Stomach (tissue), 19 donors: ENCODE measurements at places on chromosomes 5 and 9. TPM values are rescaled to one million over a fixed set of nuclear protein-coding genes. Genes with fewer than 3 reads are reported as not detected.

Gene SLC45A2
- not detected for total RNA-seq

Gene PCDHA13
- total RNA-seq, result not detected

Gene PLPP7
- total RNA-seq, result not detected

Gene KIF4B
- total RNA-seq, result not detected

Gene CDX1
- 472 TPM for total RNA-seq

Gene SPATA6L
- 8.8 TPM for total RNA-seq

Gene ECSCR
- not detected for total RNA-seq

Gene LCN1
- total RNA-seq, result not detected

DNA sequence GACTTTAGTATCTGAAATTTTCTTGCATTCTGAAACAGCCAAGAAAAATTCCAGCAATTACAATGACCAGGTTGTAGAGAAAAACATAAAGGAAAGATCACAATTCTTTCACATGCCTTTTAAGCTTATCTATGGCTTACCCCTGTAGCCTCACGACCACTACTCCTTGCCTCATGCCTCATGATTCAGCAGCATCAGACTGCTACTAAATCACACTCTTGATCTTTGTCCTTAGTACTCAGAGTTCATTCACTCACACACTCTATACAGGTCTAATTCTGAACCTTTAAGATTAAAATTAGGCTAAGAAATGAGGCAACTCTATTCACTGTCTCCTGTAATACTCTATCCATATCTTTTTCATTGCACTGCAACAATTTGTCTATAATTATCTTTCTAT lies 415.1 kb downstream of the MLLT3 start:
- DNase-seq, result no peak

DNA sequence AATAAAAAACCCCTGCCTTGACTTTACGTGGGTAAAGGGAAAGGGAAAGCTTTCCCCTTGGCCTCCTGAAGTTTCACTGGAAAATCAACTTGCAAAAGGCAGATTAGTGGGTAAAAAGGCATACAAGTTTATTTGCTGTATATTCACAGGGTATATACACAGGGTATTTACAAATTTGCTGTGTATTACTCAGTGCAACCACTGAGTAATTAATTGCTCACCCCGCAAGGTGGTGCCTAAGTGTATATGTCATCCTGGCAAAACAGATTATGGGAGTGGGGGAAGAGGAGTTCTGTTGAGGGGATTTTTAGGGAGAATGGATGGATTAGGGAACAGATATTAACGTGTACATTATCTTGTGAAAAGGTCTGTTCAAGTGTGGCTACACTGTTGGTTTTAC lies 7.1 kb upstream of the RARS1 start:
- no peak for DNase-seq

GRCh38 chr9:105346273-105346672 lies 101.6 kb upstream of the FSD1L start:
- no peak for DNase-seq

- no peak for DNase-seq
These were observed 38.7 kb downstream of the CXXC5 start for GRCh38 chr5:139686706-139687441.

- DNase-seq, result no peak
These were observed 96.2 kb upstream of the ICE1 start for GRCh38 chr5:5326115-5326758.
